ENCODE measurements at places on chromosomes 4 and X.

DNA sequence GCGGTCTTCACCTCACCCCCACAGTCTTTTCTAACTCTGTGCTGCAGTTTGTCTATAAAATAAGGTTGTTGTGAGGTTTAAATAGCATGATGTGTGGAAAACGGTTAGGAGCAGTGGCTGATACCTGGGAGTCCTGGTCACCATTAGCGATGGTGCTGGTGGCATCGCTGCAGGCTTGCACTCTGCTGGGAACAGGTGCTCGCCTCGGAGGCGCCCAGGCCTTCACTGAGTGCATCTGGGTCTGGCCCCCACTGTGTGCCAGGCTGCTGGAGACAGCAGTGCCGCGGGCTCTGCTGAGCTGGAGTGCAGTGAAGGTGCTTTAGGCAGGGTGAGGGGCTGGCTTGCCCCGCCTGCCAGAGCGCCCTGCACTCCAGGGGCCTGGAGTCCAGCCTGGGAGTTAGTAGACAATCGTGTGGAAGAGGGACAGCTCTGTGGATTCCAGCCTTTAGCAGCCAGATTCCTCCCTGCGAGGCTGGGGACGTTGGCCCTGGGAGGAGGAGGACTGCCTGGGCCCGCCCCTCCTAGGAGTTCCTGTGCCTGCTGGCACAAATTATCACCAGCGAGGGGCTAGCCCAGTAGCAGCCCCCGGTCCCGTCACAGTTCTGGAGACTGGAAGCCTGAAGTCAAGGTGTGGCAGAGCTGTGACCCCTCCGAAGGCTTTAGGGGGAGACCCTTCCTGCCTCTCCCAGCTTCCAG, 7.3 kb downstream of the RGS12 start:
- DNase-seq, result no peak

DNA sequence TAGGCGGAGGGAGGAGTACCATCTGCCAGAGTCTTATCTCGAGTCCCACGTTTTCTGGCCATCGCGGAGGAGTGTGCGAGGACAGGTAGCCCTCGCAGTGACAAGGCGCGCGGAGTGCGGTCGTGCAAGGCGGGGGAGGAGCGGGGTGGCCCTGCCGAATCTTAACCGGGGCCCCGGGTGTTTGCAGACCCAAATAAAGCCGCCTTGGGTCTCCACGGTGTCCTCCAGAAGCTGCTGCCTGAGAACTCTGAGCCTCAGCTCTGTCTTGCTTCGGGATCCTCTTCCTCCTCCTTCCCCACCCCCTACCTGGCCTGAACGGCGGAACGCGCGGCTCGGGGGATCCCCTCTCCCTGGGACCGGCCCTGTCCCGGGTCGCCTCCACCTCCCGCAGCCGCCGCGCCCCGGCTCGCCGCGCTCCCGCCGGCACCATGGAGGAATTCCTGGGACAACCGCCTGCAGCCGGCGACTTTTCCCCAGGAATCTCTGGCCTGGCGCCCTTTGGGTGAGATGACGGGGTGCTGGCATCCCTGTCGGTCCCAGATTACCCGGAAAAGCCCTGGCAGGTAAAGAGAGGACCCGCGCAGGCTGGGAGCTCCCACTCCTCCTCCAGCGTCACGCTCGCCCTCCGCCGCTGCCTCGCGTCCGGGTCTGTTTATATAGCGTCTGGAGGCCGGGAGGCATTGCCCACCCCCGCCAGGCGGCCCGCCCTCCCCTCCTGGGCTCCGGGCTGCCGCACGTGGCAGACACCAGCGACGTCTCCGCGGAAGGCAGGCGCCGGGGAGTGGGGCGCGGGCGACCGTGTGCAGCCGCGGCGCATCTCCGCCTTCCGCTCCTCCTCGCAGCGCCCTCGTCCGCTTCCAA, at the start of gene GALNTL6:
Gene GALNTL6 (plus strand): TSS at position 740 of the 861 bp plus-strand sequence.
- peak; percentile 56 for DNase-seq

GRCh38 chr4:25021216-25021615, 9.5 kb downstream of the LGI2 start:
- peak; percentile 11 for DNase-seq

GRCh38 chr4:74932832-74933561, at the start of gene PARM1:
Gene PARM1 (plus strand): TSS chr4:74933116. CDS start chr4:74933328, 212 bp downstream.
- peak; percentile 65 for DNase-seq

- DNase-seq, result no peak
These were observed 501.8 kb upstream of the GALNT7 start for GRCh38 chr4:172666711-172667368.

GRCh38 chrX:2324151-2324550, 176.6 kb downstream of the DHRSX start:
- no peak for DNase-seq

GRCh38 chr4:121873604-121874003, 3.3 kb upstream of the BBS7 start:
- DNase-seq, result peak; percentile 10

GRCh38 chrX:115913575-115913974, 257.0 kb upstream of the AGTR2 start:
- no peak for DNase-seq

DNA sequence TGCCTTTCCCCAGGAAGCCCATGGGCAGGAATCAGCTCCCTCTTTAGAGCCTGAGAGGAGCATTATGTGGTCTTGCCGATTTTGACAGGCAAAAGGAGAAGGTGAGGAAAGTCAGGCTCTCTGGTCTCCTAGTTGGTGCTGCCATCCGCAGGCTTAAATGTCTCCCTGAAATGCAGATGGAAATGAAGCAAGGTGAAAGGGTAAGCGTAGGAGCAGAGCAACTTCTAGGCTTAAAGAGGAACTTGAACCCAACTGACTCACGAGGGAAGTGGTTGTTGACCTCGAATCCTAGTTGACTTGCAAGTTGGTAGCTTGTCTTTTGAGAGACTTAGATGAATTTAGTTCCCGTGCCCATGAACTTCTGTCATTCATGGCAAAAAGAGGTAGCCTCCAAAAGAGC, 205.9 kb downstream of the PTTG2 start:
- DNase-seq, result no peak

DNA sequence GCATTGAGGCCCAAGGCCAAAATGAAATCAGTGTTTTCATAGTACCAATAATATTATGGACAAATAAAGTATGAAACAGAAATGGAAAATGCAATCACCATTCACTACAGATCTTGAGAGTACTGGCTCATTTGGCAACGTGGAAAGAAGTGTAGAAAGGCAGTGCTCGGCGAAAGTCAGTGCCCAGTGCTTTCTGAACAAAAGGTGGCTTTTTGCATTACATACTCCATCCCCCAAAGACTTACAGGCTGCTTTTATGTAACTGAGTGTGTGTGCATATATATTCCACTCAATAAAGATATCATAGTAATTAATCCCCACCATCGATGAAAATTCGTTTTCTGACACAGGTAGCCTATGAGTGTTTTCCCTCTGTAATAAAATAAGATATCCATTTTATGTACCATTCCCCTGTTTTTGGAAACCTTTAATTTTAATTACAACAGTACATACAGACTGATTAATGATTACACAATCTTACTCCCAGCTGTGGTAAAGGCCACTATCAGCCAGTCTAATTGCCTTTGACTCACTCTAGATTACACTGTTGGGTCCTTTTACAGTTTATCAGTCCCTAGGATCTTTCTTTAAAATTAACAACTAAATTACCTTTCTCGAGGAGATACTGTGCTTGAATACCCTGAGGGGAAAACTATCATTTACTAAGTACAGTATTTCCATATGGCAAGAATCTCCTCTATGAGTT, 65.9 kb downstream of the MAD2L1 start:
- no peak for DNase-seq

- DNase-seq, result no peak
These were observed 16.7 kb downstream of the NR3C2 start for GRCh38 chr4:148425327-148426110.

GRCh38 chrX:40262157-40263013, 164.6 kb upstream of the BCOR start:
- DNase-seq, result peak; percentile 79

DNA sequence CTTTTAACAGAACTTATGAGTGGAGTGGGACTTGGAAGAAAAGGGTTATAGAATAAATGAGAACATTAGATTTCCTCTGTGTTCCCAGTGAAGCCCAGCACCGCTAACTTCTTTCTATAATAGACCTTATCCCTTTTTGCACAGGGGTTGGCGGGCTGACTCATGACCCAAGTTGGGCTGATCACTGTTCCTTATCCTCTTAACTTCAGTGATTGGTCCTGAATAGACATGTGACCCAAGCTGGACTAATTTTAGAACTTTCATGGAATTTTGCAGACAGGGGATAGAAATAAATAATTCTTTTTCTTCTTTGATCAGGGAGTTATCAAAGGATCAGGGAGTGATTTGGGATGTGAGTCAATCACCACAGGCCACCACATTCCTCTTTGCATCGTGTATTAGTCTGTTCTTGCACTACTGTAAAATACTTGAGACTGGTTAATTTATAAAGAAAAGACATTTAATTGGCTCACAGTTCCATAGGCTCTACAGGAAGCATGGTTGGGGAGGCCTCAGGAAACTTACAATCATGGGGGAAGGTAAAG, 75.9 kb downstream of the UCHL1 start:
- DNase-seq, result peak; percentile 53

DNA sequence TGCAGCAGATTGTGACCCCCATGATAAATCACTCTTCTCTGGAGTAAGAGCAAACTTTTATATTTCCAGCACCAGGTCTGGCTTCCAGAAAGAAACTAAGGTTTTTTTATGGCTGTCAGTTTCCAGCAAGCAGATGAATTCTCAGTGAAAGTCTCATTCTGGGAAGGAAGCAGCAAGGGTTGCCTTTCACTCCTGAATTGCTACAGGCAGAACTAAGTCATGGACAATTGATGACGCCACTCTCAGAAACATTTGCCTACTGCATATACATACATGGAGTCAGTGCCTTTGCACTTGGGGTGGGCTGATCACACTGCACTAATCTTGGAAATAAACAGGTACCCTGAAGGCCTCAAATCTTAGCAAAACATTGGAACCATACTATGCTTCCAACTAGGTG, 80.0 kb downstream of the IL21 start:
- DNase-seq, result no peak

DNA sequence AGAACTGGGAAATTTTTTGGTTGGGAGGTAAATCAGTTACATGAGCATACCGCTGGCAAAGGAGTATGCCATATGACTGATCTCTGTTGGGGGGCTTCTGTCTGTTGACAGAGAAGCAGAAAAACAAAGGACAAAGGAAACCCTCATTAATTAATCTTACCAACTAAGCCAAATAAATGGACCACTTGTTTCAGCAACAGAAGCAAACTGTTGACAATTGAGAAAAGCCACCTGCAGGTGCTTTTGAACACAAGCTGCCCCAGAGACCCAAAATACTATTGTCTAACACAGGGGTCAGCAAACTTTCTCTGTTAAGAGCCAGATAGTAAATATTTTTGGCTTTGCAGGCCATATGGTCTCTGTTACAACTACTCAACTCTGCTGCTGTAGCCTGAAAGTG, 7.0 kb upstream of the FRYL start:
- DNase-seq, result no peak

DNA sequence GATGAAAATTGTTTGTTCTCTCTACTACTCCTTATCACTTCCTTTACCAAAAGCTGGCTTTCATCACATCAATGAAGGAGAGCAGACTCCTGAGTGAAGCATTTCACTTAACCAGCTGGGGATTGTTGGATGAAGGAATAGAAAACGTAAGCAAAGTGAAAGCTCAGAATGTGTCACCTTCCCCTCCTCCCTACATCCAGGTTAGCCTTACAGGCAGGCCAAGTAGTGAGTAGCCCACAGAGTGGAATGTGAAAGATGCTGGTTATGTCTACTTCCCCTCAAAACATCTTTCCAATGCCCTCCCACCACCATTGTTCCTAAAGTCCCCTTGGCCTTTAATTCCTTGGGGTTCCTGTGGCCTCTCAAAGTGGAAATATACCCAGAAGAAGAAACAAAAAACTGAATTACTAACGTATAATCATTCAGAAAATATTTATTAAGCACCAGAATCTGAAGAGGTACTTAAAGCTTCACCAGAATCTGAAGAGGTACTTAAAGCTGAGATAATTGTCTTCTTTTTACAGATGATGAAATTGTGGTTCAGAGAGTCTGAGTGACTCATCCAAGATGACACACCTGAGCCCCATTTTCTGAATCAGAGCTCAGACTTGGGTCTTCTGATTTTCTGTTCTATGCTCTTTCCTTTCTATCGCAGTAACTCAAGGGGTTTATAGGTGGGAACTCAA, 6.5 kb downstream of the P2RY4 start:
- DNase-seq, result peak; percentile 1

DNA sequence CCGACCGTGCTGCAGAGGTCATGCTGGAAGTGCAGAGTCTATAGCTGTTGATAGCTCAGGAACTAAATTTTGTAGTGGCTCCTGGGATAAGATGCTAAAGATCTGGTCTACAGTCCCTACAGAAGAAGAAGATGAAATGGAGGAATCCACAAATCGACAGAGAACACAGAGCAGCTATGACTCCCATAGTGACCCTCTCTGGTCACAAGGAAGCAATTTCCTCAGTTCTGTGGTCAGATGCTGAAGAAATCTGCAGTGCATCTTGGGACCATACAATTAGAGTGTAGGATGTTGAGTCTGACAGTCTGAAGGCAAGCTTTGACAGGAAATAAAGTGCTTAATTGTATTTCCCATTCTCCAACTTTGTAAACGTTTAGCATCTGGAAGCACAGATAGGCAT, 8.8 kb downstream of the MANBA start:
- no peak for DNase-seq

- peak; percentile 48 for DNase-seq
These were observed 48.7 kb upstream of the BCOR start for GRCh38 chrX:40146262-40147125.

- no peak for DNase-seq
These were observed 6.9 kb downstream of the ATP7A start for GRCh38 chrX:77917294-77917933.

DNA sequence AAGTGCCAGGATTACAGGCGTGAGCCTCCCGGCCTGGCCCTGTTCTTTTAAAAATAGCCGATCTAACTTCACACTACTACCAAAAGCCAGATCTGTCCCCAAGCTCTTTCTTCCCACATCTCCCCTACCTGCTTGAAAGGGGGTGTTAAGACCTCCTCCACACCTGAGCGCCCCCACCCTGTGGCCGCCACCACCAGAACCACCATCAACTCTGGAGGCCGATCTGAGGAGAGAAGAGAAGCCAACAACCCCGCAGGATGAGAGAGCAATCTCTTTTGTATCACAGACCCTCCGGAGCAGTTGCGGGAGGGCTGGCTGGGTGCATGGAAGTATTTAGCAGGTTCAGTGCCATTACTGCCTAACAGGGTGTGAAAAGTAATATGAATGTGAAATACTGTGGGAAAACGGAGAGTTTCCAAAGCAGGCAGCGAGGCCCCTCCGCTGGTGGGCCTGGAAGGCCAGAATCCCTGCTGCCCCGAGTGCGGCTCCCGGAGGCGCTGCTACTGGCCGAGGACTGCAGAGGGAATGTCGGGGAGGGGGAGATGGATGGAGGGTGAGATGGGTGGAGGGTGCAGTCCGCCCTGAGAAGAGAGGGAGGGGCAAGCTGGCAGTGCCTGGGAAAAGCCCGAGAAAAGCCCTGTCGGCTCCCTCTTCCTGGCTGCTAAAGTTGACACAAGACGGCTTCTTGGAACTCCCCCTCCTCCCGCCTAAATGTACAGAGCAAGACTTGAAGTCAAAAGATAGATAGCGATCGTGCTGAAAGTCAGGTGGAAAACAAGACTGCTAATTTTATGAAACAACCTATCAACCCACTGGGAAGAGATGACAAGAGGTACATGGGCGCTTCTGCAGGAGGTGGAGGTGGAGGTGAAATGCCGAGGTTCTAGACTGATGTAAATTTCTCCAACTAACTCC, 22.3 kb downstream of the HAND2 start:
- DNase-seq, result no peak

Measured in fibroblast of skin of right quadriceps (primary cell).